ENCODE measurements at places on chromosomes 3 and 15.

GRCh38 chr3:49841126-49841696 lies 15.2 kb downstream of the TRAIP start:
- no peak for DNase-seq

DNA sequence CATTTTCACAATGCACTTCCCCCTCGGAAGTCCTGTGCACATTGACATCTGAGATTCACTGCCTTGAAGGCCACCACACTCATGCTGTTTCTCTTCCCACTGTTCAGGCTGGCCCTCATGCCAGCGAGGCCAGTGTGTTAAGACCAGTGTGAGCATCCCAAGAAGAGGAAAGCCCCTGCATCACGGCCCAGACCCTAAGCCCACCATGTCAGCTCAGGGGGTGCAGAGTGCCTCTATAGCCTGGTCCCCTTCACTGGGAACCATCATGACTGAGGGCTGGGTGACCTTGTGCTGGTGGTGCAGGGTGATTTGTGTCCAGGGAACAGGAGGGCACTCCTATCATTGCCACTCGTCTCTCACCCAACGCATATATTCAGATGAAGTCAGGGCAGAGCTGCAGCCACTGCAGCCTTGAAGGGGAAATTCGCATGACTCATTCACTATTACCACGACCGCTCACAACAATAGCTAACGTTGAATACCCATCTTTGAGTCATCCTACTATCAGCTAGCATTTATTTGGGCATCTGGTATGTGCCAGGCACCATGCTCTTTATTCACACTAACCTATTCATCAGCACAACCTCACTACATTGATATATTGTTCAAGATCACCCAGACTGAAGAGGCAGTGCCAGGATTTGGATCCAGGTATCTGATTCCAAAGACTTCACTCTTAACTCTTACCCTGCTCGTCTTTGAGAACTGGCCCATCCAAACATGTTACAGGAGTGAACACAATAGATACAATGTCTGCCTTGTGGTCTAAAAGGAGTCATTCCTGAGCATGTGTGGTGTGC lies 58.8 kb upstream of the SLC6A11 start:
- no peak for DNase-seq

DNA sequence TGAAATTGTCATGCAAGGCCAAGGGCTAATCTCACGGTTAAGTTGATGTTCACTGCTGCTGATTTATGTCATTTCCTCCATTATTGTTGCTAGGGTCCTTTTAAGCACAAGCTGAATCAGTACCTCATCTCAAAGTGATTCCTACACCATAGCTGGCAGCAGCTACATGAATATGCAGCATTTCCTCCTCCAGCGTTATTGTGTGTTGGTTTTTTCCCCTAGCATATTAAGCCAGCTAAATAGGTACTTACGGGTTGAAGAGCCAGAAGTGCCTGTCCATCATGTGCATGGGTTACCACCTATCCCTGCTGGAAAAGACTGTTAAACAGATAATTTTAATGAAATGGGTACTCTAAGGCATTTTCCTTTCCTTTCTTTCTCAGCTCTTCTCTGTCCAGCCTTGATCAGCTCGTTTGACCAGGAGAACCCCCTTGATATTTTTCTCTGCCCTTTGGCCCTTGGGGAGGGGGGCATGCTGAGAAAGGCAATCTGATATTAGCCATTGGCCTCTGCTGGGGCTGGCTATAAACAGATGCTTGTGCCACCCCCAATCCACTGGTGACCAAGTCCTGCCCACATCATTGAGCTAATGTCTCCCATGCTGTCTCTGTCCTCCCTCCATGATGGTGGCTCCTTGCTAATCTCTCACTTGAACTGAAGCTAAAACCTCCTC lies 115.6 kb upstream of the PLXNA1 start:
- DNase-seq = no peak

DNA sequence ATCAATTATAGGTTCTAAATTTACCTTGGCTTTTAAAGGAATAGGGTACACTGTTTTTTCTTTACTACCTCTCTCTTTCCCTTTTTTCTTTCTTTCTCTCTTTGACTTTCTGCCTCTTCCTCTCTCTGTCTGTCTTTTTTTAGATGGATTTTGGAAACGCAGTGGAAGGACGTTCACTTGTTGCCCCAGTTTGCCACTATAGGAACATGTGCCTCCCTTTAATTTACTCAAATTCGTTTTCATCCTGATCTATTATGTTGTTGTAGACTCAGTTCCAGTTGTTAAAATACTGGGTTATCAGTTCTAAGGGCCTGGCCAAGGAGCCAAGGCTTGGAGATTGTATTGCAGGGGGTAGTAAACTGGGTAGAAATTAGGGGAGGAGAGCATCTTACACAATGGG lies 1.1 kb upstream of the SPINK8 start:
- no peak for DNase-seq

GRCh38 chr3:170387950-170388349 lies 30.4 kb downstream of the SKIL start:
- DNase-seq = no peak

DNA sequence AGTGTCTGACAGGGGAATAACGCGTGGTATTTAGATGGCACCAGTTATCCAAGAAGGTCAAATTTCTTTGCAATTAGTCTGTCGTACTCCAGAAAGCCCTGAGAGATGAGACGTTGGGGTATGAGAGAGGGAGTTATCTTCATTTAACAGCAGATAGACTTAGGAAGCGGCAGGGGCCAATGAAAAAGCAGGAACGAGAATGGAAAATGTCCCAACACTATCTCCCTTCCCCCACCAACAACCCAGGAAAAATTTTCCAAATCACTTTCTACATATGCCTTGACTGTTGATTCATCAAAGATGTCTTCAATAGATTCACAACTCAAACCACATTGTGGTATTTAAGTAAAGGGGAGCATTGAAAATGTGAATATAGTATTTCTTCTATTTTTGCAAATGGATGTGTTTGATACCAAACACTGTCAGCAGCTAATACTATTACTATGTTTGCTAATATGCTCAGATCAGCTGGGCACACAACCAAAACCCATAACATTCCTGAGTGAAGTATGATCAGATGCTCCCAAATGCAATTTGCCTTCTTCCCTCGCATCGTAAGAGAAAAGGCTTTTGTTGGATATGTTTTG lies 13.3 kb upstream of the GREM1 start:
- DNase-seq = no peak

DNA sequence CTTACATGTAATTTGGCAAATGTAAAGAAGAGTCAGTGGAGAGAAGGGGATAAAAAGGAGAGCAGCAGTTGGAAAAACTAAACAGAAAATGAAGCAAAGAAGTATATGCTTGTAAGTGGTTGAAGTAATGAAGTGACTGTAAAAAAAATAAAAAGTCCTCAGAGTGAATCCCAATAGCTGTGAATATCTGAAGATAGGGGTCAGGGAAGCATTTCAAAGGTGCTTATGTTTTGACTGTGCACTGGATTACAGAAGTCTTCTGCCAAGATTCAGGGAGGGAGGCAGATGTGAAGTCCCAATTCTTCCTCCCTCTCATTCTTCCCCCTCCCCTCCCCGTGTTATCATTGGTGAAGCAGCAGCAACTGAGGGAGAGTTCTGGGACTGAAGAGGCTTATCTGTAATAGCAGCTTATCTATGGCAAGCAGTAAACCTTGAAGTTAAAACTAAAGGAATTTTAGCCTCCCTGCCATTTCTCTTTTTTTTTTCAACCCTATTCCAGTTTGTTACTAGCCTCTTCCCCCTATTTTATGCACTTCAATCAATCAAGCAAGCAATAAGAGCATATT lies 597.9 kb downstream of the IGSF11 start:
- DNase-seq = no peak

- DNase-seq = no peak
Observed at GRCh38 chr15:74422652-74423430, 10.9 kb downstream of the SEMA7A start.

GRCh38 chr3:174495311-174495710 lies 363.8 kb upstream of the NAALADL2 start:
- DNase-seq = no peak

DNA sequence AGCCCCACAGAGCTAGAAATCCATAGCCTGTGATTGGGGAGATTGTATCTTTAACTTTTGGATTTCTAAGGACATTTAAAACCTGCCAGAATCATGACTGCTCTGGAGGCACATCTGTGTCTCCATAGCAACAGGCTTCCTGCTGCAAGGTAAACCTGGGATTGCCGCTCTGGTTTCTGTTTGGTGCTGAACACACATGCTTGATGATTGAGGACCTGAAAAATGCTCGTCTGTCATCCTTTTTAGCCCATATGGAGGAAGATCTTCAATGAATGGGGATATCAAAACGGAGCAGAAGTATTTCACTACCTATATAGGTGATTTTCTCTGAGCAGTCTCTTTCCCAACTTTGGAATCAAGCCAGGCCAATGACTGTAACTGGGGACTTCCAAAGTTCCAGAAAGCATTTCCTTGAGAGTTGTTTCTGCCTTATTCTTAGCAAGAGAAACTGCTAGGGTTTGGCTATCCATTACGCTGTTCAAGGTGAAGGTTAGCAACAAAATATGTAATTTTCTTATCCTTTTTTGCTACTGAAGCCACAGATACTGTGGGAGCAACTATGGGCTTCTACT lies 96.5 kb upstream of the TNIK start:
- no peak for DNase-seq

- DNase-seq = no peak
Observed at GRCh38 chr15:90680371-90680935, 36.7 kb upstream of the BLM start.

DNA sequence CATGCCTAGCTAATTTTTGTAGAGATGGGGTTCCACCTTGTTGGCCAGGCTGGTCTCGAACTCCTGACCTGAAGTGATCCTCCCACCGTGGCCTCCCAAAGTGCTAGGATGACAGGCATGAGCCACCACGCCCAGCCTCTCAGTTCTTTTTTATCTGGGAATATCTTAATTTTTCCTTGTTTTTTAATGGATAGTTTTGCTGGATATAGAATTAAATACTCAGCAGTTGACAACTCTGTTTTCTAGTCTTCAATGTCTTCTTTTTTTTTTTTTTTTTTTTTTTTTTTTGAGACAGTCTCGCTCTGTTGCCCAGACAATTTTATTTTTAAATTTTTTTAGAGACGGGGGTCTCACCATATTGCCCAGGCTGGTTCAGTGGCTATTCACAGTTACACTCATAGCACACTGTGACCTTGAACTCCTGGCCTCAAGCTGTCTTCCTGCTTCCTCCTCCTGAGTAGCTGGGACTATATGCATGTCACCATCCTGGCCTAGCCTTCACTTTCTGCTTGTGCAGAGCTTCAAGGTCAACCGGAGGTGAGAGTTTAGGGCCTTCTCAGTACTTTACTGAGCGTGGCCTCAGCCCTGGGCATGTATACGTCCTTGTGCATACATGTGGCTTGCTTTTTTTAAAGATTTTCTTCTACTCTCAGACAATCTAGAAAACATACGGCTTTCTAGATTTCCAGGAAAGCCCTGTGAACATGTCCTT lies 120.5 kb downstream of the ZNF609 start:
- no peak for DNase-seq

GRCh38 chr3:50470658-50471057 lies 32.8 kb downstream of the CACNA2D2 start:
- no peak for DNase-seq

GRCh38 chr15:66569461-66570137 lies 3.8 kb upstream of the LCTL start:
- no peak for DNase-seq

- DNase-seq = no peak
Observed at GRCh38 chr3:128237348-128238183, 84.3 kb downstream of the EEFSEC start.

DNA sequence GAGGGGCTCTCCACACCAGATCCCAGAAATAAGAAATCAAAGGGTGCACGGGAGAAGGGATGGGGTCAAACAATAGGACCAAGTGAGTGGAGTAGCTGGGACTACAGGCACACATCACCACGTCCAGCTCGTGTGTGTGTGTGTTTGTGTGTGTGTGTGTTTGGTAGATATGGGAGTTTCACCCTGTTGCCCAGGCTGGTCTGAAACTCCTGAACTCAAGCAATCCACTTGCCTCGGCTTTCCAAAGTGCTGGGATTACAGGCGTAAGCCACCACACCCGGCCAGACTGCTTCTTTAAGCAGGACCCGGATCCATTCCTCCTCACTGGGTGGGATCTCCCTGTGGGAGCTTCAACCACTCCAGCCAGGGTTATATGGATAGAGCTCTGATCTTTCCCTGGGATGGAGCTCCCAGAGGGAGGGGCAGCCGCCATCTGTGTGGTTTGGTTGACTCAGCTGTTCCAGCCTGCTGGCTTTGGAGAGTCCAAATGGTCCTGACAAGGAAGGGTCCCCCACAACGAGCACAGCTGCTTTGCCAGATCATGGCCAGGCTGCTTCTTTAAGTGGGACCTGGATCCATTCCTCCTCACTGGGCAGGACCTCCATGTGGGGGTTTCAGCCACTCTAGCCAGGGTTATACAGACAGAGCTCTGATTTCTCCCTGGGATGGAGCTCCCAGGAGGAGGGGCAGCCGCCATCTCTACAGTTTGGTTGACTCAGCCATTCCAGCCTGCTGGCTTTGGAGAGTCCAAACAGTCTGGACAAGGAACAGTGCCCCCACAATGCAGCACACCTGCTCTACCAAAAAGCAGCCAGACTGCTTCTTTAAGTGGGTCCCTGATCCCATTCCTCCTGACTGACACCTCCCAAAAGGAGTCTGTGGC lies 9.1 kb upstream of the AVEN start:
- DNase-seq = no peak

DNA sequence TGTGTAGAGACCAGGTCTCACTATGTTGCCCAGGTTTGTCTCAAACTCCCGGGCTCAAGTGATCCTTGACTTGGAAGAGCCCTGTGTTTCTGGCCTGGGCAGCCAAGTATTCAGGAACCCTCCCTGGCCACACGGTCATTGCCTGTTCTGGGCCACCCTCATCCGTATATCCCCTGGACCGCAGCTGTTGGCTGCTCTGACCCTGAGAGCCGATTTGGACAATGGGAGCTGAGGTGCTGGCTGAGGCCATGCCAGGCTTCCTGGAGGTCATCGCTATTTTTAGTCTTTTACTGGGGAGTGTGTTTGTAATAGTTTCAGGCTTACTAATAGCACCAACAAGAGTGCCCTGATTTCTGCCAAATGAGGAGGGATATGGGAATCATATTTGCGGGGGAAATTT lies 60.7 kb downstream of the ADAMTS7 start:
- DNase-seq = no peak

DNA sequence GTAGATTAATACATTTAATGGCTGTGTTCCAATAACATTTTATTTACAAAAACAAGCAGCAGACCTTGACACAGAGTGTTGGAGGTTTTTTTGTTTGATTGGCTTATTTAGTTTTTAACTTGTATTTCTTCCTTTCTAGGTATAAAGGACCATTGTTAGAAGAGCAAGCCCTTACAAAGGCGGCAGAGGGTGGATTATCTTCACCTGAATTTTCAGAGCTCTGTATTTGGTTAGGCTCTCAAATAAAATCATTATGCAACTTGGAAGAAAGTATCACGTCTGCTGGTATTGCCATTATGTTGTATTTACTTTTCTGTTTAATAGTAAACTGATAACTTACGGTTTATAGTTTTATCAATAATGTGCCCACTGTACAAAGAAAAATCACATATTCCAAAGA lies 10.0 kb downstream of the FAM98B start:
- DNase-seq = no peak

- no peak for DNase-seq
Observed at GRCh38 chr3:119343719-119344118, 49.5 kb downstream of the ARHGAP31 start.

All from D721Med (cell line).